ENCODE measurements at places on chromosomes 2 and 18. TPM values are rescaled to one million over a fixed set of nuclear protein-coding genes. Genes with fewer than 3 reads are reported as not detected.

Gene KCMF1
- 117 TPM for total RNA-seq

Gene ALPI
- total RNA-seq: not detected

Gene PAIP2B
- total RNA-seq: 0.31 TPM

Gene TEX44
- not detected for total RNA-seq

Gene MC5R
- total RNA-seq: not detected

Gene HTR2B
- total RNA-seq: 0.06 TPM

Gene ADCY3
- total RNA-seq: 84.2 TPM

Gene CCL20
- 7.8 TPM for total RNA-seq

Gene RAPH1
- 7.1 TPM for total RNA-seq

Gene PDCD1
- total RNA-seq: 0.12 TPM

Gene CCT7
- total RNA-seq: 544 TPM

Gene KDM3A
- 22.5 TPM for total RNA-seq

Gene FKBP1B
- total RNA-seq: 12.7 TPM

Gene INHBB
- 23.3 TPM for total RNA-seq

Gene CGREF1
- 6.9 TPM for total RNA-seq

Gene CRYBA2
- not detected for total RNA-seq

Gene UGT1A10
- not detected for total RNA-seq

Gene SNORC
- 2.4 TPM for total RNA-seq

Gene LMAN1
- 23.2 TPM for total RNA-seq

Gene CCDC68
- total RNA-seq: 6.3 TPM

Gene SULT1C4
- not detected for total RNA-seq

Gene ICOS
- not detected for total RNA-seq

Gene FAM117B
- total RNA-seq: 1.7 TPM

Gene MARCO
- total RNA-seq: 0.05 TPM

Gene GAREM1
- 5.2 TPM for total RNA-seq

Gene DYNAP
- total RNA-seq: not detected

Gene NDUFV2
- 128 TPM for total RNA-seq

Gene AGXT
- total RNA-seq: not detected

Gene KCNE4
- 0.64 TPM for total RNA-seq

Gene IWS1
- 38.9 TPM for total RNA-seq

Gene CD207
- total RNA-seq: not detected

Gene SEPTIN10
- 43.1 TPM for total RNA-seq

Gene PAX8
- total RNA-seq: 0.97 TPM

Data from A549 treated with Hydrocortisone at 1 μM for 4 hours (cell line).